ENCODE measurements at places on chromosomes 3 and 15.

GRCh38 chr3:62049033-62049432 is 324.3 kb downstream of the FEZF2 start:
- no peak for DNase-seq

DNA sequence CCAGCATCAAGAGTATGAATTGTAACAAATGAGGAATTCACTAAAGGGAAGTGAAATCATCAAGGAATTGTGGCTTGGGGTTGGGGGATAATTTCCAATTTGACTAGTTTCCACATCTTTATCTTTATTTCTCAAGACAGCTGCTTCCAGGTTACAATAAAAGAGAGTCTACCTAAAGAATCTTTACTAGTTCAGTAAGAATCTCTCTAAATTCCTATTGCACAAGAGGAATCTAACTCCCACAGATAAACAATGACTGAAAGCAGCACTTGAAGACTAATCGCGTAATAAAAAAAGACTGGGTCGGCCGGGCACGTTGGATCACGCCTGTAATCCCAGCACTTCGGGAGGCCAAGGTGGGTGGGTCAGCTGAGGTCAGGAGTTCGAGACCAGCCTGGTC is 194.4 kb downstream of the KBTBD8 start:
- no peak for DNase-seq

DNA sequence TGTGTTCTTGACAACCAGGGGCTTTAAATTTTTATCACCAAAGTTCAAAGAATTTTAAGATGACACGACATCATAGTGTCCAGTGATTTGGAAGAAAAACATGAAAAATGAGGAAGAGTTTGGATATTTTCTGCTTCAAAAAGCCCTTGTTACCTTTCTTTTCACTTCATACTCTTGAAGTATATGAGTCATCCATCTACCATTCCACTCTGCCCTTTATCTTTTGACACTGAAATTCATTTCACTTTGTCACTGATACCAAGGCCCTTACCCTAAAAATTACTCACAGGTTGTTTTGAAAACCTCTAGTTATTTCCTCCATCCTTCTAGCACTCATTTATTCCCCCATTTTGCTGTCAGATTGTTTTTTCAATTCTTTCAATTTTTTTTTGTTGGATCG is 42.7 kb downstream of the OR5H15 start:
- no peak for DNase-seq

DNA sequence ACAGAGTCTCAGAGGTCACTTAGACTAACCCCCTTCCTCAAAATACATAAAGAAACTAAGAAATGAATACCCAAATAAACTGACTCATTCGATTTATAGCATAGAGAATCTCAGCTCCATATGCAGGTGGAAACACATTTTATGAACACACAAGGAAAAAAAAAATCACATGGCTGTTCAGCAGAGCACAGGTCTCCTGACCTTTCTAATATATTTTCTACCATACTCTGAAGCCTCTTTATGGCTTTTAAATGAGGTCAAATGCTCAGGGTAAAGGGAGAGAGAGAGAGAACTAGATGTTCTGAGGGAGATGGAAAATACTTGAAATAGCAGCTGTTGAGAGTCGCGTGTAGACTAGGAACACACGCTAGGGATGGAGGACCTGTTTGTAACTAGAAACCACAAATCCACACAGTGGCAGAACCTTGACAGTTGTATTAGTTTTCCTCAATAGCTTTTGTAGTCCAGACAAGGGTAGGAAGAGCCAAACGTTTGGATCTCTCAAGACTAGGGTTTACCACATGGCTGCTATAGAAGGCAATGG is 165.3 kb downstream of the FMN1 start:
- no peak for DNase-seq

- DNase-seq: no peak
Observed at GRCh38 chr3:44028-44676, 152.4 kb upstream of the CHL1 start.

GRCh38 chr3:183158551-183159006 is 4.0 kb downstream of the LAMP3 start:
- no peak for DNase-seq

DNA sequence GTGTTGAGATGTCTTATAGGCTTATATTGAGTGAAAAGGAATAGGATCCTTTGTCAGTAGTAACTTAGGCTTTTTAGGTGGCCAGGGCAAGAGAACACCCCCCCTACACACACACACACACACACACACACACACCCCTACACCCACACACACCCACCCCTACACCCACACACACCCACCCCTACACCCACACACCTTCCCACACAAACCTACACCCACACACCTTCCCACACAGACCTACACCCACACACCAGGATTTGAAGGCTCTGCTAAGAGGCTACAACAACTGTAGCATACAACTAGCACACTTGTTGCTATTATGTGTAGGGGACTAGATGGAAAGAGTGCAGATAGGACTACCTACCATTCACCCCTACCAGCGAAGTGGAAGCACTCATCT is 172.6 kb downstream of the PGPEP1L start:
- DNase-seq: no peak

GRCh38 chr15:86481720-86482119 is 402.0 kb downstream of the AGBL1 start:
- DNase-seq: no peak

- no peak for DNase-seq
Observed at GRCh38 chr3:17985658-17986347, 243.4 kb upstream of the TBC1D5 start.

DNA sequence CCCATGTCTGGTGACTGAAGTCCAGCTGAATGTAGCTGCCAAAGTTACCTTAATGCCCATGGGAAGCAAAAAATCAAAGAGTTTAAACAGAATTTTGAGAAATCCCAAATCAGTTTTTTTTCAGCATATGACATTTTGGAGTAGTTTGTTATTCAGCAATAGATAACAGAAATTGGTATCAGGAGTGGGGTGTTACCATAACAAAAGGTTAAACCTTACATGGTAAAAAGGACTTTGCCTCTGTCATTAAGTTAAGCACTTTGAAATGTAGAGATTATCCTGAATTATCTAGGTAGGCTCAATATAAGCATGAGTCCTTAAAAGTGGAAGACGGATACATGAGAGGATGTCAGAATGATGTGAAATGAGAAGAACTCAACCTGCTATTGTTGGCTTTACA is 32.1 kb downstream of the DTWD1 start:
- no peak for DNase-seq

GRCh38 chr3:168812234-168812633 is 716.5 kb upstream of the GOLIM4 start:
- DNase-seq: no peak

DNA sequence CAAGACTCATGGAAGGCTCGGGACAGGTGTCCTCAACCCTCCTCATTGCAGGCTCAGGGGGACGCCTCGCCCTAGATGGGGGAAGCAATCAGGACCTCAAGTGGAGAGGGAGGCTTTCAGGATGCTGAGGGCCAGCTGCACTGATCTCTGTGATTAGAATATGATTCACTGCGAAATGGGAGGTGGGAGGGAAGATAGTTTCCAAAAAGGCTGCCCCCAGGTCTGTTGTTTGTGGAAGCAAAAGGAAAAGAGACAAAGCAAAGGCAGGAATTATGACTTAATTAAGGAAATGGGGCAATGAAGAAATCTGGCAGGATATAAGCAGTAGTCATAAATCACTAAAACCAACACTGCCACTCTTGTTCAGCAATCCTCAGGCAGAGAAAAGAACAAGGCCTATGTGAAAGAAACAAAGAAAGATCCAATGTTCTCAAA is 85.6 kb upstream of the ABHD17C start:
- no peak for DNase-seq

- DNase-seq: no peak
Observed at GRCh38 chr3:106420628-106421027, 551.8 kb upstream of the CBLB start.

GRCh38 chr15:85625856-85626255 is 168.9 kb downstream of the KLHL25 start:
- DNase-seq: no peak

GRCh38 chr3:185825006-185825638 is at the start of gene IGF2BP2:
IGF2BP2 (minus strand) TSS chr3:185825042; CDS start chr3:185824960, 82 bp downstream.
- DNase-seq: peak; percentile 68

DNA sequence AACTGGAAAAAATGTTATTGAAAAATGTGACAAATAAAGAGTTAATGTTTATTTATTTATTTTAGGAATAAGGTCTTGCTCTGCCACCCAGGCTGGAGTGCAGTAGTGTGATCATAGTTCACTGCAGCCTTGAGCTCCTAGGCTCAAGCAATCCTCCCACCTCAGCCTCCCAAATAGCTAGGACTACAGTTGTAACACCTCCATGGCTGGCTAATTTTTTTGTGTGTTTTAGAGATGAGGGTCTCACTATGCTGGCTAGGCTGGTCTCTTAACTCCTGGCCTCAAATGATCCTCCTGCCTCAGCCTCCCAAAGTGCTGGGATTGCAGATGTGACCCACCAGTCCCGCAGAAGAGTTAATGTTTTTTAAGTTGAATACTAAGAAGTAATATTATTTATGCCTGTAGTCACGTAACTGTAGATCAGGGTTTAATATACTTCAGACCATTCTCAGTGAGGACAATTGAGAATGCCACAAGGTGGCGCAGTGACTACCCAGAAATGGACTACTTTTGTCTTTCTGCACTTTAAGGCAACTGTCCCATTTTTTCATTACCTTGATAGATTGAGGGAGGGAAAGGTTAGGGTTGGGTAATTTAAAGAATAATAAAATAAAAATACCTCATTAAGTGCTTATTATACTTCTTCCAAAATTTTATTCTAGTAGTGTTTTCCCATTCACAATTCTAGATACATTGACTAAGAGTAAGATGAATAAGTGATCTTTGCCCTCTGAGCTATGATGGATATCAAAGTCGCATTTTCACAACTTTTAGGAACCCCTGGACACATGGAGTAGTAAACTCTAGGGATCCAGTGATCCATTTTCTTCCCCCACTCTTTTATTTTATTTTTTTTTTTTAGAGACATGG is 6.0 kb downstream of the MUC13 start:
- no peak for DNase-seq

DNA sequence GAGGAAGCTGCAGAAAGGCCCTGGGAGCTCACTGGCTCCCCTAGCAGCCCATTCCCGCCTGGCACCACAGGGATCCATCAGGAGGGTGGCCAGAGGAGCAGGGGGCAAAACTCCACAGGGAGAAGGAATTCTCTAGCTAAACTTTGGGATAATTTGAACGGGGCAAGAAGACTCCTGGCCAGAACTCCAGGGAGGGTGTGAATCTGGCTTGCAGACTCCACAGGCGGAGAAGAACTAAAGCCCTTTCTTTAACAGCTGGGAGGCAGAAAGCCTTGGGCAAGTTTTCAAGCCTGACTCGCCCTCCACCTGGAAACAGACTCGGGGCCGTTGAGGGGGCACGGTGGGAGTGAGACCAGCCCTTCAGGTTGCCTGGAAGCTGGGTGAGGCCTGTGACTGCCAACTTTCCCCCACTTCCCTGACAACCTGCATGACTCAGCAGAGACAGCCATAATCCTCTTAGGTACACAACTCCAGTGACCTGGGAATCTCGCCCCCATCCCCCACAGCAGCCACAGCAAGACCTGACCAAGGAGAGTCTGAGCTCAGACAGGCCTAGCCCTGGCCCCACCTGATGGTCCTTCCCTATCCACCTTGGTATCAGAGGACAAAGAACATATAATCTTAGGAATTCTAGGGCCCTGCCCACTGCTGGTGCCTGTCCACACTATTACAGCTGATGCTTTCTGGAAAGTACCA is 28.6 kb downstream of the SLC27A2 start:
- no peak for DNase-seq

- DNase-seq: no peak
Observed at GRCh38 chr15:73691396-73691795, 7.2 kb downstream of the CD276 start.

- no peak for DNase-seq
Observed at GRCh38 chr3:17753632-17753992, 11.2 kb upstream of the TBC1D5 start.

- no peak for DNase-seq
Observed at GRCh38 chr15:40240619-40241221, 1.9 kb downstream of the PAK6 start.

GRCh38 chr15:57462381-57462780 is 86.1 kb downstream of the CGNL1 start:
- DNase-seq: no peak

GRCh38 chr15:75069301-75069925 is 46.0 kb downstream of the PPCDC start:
- no peak for DNase-seq

GRCh38 chr3:25426408-25426807 is 1.7 kb upstream of the RARB start:
- DNase-seq: no peak

Measured in GOT3 (cell line).